Nucleus accumbens (tissue), 56 donors: ENCODE measurements at places on chromosomes 1 and 21.

DNA sequence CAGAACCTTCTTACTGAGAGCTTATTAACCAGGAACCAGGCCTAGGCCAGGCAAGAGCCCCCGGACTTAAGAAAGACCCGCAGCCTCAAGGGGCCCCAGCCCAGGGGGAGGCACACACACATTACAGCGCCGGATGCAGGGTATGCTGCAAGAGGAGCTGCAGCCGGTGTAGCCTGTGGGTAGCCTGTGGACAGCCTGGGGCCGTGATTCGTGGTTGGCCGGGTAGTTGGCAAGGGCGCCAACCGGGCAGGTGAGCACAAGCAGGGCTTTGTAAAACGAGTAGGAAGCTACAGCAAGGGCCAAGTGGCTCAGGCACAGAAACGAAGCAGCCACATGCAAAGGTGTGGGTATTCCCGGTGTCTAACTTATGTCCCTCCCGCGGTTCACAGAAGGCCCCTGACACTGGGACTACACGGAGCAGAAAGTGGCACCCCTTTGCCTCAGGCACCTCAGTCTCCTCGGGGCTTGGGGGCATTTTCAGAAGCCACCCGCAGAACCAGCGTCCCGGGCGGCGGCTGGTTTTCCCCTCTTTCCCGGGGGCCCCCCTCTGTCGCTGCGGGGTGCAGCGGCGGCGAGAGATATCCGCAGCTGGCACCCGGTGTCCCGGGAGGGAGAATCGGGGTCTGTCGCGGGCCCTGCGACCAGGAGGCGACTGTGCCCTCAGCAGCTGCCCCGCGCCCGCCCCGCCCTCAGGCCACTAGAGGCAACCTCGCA, 40.8 kb downstream of the KIAA1614 start:
- no peak for DNase-seq

GRCh38 chr1:16717336-16718098, 22.8 kb upstream of the RNU1-4 start:
- DNase-seq = no peak

GRCh38 chr1:183270541-183271141, 84.6 kb downstream of the LAMC2 start:
- DNase-seq = no peak

GRCh38 chr1:4805987-4806386, 151.6 kb downstream of the AJAP1 start:
- DNase-seq = no peak

DNA sequence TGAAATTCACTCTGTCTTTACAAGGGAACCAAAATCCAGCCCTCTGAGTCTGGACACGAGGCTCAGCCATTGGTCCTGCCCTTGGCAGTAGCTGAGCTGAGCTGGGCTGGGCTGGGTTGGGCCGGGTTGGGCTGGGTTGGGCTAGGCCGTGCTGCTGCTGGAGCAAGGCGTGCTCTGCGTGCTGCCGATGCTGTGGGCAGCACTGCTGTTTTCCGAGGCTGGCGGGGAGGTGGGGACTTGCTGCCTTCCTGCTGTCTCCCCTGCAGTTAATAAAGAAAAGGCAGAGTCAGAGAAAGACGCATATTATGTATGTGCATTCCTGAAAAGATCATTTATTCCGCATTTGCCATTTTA, 182.9 kb downstream of the CDC7 start:
- no peak for DNase-seq
